ENCODE measurements at places on chromosomes 5 and 9. TPM values are rescaled to one million over a fixed set of nuclear protein-coding genes. Genes with fewer than 3 reads are reported as not detected.

ARHGEF39 gene
- 25.0 TPM for total RNA-seq

- no peak for DNase-seq
Observed at GRCh38 chr5:150163547-150164059, 3.0 kb upstream of the CDX1 start.

DNA sequence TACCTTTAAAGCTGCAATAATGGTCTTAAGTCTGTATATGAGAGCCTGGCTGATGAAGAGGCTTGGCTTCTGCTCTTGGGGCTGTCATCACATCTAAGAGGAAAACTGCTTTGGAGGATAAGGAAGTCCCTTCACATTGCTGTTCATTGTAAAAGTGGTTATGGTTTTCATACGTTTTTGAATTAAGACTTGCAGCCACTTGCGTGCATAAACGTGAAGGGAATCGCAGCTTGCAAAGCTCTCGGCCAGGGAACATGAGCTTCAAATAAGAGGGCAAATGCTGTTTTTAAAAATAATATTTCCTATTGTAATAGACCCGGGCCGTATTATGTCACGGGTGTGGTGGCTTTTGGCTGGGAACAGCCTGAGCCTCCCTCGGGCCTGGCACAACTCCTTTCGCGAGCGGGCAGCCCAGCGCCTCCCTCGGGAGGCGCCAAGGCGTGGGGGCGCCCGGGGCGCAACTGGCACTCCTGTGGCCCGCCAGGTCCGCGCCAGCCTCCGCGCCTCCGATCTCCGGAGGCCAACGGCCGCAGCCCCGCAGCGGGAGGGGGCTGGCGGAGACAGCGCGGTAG, 538 bp upstream of the ARHGEF28 start:
- DNase-seq = peak; percentile 9

DNA sequence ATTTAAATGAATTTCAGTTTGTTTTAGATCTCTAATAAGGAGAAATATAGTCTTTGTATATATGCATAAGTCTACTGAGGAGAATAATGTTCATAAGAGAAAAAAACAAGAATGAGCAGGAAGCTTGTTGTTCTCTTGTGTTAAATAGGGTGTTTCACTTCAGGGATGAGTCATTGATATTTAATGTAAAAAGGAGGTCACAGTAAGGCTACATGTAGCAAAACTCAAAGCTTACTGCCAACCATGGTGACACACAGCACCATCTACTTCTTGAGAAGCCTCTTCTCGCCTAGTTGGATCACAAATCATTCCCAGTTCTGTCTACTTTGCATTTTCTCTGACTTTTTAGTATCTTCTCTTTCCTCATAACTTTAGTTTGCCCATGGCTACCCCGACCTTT, 1466.0 kb upstream of the C9orf72 start:
- DNase-seq = peak; percentile 68

DNA sequence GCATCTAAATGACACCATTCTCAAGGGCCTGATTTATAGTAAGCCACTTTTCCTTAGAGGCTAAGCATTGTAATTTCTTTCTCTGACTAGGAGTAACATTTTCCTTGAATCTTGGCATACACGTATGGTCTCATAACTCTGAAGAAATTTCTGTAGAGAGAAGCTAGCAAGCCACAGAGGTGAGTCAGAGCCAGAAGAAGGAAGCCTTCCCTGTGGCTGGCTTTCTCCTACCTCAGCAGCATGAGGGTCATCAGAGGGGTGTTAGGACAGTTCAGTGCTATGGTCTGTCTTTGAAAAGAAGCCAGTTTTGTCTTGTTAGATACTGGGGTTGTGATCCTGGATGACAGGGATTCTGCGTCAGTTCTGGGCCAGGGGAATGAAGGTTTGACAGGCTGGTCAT, 3.2 kb downstream of the SNX30 start:
- no peak for DNase-seq

- DNase-seq = peak; percentile 83
Observed at GRCh38 chr9:129610473-129611306, 10.2 kb downstream of the C9orf50 start.

GRCh38 chr9:72445306-72445995, 76.0 kb upstream of the TMC1 start:
- DNase-seq = peak; percentile 6

GRCh38 chr9:90839183-90839728, 37.6 kb downstream of the SYK start:
- no peak for DNase-seq

- DNase-seq = no peak
Observed at GRCh38 chr9:136853596-136854112, 1.5 kb downstream of the MAMDC4 start.

- DNase-seq = no peak
Observed at GRCh38 chr9:116078640-116079039, 75.0 kb upstream of the PAPPA start.

YIPF5 gene
- 52.9 TPM for total RNA-seq

Measured in A673 (cell line).